ENCODE measurements at places on chromosomes 4 and X.

- no peak for DNase-seq
These were observed 91.8 kb downstream of the PLAC1 start for GRCh38 chrX:134566506-134566905.

DNA sequence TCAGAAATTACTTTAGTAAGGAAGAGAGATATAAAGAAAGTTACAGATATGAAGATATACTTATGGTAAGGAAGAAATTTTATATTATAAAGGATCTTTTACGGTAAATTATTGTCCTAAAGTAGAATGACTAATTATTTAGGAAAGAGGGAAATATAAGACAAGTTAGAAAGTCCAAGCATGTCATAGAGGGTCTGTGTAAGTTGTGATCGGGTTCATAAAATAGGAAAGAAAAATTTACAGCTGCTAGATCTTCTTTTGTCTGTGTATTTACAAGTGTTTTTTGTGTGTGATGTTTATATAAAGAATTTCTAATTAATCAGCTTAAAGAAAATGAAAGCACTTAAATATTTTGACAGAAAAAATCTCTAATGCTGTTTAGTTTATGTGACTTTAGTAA, 1054.9 kb upstream of the DIAPH2 start:
- DNase-seq, result no peak

GRCh38 chr4:4560642-4561041, 18.8 kb upstream of the STX18 start:
- DNase-seq, result no peak

DNA sequence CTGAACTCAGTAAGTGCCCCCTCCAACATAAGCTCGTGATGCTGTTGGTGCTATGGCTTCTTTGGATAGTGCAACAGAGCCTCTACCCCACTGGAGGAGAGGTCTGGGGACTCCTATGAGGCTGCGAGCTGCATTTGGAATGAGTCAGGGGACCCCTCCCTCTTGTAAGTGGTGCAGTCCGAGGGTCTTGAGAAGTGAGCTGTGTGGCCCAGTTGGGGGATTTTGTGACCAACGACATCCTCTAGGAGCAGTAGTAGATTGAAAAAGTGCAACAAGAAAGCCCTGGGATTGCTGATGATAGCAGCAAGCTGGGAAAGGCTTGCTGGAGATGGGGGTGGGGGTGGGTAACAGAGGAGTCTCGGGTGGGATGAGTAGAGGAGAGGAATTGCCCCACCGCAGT, 3.1 kb downstream of the FRMPD3 start:
- DNase-seq, result no peak

DNA sequence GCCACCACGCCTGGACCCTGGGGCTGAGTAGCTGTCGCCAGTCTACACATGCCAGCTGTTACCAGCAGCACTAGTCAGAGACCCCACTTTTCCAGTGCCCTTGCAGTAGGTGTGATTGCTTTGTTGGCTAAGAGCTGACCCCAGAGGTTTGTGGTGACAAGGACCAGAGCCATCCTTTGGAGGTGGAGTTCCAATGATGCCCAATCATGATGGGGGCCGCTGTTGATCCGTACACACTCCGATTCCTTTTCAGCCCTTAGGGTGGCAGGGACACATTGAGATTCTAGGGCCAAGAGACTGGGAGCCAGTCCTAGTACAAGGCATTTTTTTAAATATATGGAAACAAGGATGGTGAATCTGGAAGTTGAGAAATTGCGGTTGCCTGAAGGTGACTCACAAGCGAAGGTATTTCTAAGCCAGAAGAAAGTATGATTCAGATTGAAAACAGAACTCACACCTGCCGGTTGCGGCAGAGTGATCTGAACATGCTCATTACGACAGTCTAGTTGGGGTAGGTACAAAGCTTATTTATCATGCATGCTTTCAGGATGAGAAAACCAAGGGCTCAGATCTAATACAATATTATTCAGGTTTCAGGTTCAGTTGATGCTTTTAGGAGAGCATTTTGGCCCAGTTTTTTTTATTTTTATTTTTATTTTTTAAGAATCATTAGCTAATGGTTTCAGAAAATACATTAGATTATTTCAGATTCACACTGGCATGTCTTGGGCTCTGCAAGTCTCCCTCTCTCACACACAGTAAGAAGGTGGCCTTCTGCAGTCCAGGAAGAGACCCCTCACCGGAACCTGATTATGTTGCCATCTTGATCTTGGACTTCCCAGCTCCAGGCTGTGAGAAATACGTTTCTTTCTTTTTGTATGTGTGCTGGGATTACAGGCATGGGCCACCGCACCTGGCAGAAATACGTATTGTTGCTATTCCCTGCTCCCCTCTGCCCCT, 43.4 kb downstream of the SHROOM2 start:
- DNase-seq, result no peak

- no peak for DNase-seq
These were observed 110.1 kb upstream of the MED14 start for GRCh38 chrX:40845331-40845911.

GRCh38 chr4:108878806-108879205, 116.0 kb upstream of the ETNPPL start:
- DNase-seq, result no peak

DNA sequence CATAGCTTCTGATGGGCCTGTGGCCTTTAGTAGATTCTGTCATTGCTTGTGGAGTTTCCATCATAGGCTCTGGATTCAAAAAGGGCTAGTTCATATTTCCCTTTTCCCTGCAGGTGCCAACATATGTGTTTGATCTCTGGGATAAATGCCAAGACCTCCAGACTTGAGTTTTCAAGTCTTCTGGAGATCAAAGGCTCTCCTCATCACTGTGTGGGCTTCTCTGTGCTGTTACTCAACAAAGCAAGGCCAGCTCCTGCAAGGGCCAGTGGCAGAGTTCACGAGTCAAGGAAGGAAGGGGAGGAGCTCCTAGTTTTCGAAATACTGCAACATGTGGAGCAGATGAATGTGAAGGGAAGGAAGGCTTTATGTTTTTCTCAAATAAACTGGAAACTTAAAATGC, 62.7 kb upstream of the SCML1 start:
- DNase-seq, result no peak

GRCh38 chr4:112633477-112634235, 3.1 kb downstream of the ZGRF1 start:
- peak; percentile 23 for DNase-seq

- no peak for DNase-seq
These were observed at the start of gene AGTR2 for GRCh38 chrX:116170511-116170910. TSS of gene AGTR2 (plus strand) at chrX:116170744. CDS start at chrX:116172281, 1,537 bp downstream.

GRCh38 chr4:80335554-80336358, at the start of gene CFAP299:
TSS of gene CFAP299 (plus strand) at chr4:80335730.
- peak; percentile 42 for DNase-seq

- DNase-seq, result no peak
These were observed 353.6 kb upstream of the RPS6KA3 start for GRCh38 chrX:20620306-20620705.

Data from naive B cell (primary cell).